ENCODE measurements at places on chromosomes 3 and 15.

- no peak for DNase-seq
Observed at GRCh38 chr3:172270557-172271166, 177.6 kb downstream of the GHSR start.

- no peak for DNase-seq
Observed at GRCh38 chr3:109995377-109995776, 658.0 kb upstream of the DPPA4 start.

- DNase-seq, result no peak
Observed at GRCh38 chr3:127685708-127686511, 13.2 kb downstream of the ABTB1 start.

GRCh38 chr3:55802816-55803215 lies 315.7 kb upstream of the WNT5A start:
- no peak for DNase-seq

DNA sequence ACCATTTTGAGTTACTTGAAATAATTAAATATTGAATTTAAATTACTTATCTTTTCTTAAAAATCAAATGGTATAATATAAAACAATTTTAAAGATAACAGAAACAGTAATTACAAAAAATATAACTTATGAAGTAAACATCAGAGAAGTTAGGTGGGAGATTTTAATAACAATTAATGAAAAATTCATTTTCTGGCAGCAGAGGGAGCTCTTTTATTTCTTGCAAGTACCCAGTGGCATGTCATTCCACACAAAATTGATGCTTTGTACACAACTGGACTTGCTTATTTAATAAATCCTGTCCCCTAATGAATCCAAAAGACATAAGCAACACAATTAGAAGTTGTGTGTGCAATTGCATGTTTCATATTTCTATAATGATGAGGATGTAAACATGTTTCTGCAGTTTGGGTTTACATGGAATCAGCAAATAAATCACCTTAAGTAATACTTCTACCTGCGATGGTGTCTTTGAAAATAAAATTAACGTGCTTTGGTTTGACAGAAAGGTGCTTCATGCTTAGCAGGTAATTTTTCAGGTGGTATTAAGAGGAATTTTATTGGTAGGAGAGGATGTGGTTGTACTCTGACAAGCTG lies 861.3 kb downstream of the ZPLD1 start:
- no peak for DNase-seq

- no peak for DNase-seq
Observed at GRCh38 chr3:178295292-178295912, 240.8 kb upstream of the KCNMB2 start.

- DNase-seq, result no peak
Observed at GRCh38 chr3:113174304-113174703, 37.1 kb upstream of the BOC start.

DNA sequence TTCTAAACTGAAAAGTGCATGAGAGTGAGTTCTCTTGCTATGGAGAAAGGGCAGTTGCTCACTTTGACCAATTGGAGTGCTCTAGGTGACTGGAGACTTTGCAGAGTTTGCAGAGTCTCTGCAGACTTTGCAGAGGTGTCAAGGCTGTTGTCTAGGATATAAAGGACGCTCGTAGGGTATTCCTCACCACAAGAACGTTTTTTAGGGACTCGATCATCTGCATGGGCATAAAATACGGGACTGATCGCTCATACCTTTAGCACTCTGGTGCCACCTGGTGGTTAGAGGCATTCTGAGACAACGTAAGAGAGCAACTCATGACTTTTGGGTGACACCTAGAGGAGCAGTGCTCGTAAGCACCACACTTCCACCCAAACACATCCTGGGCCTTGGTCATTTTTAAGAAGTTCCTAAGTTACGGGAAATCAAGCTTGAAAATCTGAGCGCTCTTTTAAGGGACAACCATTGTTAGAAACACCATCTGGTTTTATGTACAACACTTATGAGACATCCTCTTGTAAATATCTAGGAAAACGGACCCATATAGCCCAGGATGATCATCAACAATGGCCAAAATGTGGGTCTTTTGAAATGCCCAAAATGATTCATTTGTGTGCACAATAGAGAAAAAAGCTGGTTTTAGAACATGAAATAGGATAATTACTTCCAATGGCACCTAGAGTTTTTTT lies 51.6 kb upstream of the XCR1 start:
- peak; percentile 65 for DNase-seq

- DNase-seq, result no peak
Observed at GRCh38 chr15:34709866-34710265, 44.9 kb downstream of the GJD2 start.

Data from NCI-H187 treated with DMSO at 0.1 percent for 48 hours (cell line).